ENCODE measurements at places on chromosomes 1 and 21. TPM values are rescaled to one million over a fixed set of nuclear protein-coding genes. Genes with fewer than 3 reads are reported as not detected.

- DNase-seq, result no peak
Observed at GRCh38 chr1:16266411-16267118, 29.6 kb upstream of the CPLANE2 start.

DNA sequence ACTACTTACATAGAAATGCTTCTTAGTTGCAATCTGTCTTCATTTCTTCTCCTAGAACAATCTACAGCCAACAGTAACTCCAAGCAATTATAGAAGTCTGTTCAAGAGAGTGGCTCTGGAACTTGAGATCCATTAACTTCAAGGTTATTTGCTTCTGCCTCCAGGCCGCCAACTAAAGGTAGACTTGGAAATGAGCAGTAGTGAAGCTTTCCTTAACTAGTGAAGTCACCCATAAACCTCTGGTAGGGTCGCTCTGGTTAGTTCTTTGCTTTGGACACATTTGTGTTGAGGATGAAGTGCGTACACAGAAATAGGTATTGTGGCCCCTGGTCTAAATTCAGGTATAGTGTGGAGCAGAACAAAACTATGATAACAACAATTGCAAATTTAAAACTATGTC lies 809.9 kb upstream of the RGS18 start:
- DNase-seq, result no peak

GRCh38 chr1:238912148-238912547 lies 474.2 kb upstream of the CHRM3 start:
- no peak for DNase-seq

DNA sequence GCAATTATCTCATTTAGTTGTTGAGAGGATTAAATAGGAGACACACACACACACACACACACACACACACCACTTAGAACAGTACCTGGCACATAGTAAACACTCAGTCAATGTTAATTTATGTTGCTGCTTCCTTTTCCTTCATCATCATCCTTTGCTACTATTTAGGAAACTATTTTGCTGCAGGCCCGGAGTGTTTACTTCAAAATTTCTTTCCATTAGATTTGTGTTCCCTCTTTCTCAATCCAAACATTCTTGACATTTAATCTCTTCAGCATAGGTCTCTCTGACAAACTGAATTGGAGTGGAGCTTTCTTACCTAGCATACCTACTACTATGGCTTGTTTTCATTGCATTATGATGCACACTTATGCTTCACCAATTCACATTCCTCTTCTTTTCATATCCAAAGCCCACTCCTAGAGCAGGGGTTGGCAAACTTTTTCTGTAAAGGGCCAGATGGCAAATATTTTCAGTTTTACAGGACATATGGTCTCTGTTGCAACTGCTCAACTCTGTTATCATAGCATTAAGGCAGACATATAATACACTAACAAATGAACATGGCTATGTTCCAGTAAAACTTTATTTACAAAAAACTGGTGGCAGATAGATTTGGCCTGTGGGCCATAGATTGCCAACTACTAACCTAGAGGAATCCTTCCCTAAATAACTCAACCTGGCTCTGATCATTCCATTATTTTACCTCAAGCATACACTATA lies 49.5 kb downstream of the SCMH1 start:
- DNase-seq, result no peak

The SH2D2A gene
- not detected for total RNA-seq

GRCh38 chr1:204080163-204080903 lies 7.4 kb downstream of the SOX13 start:
- peak; percentile 83 for DNase-seq

The ALX3 gene
- total RNA-seq, result 0.21 TPM

- DNase-seq, result peak; percentile 31
Observed at GRCh38 chr1:218557731-218558130, 212.6 kb downstream of the TGFB2 start.

DNA sequence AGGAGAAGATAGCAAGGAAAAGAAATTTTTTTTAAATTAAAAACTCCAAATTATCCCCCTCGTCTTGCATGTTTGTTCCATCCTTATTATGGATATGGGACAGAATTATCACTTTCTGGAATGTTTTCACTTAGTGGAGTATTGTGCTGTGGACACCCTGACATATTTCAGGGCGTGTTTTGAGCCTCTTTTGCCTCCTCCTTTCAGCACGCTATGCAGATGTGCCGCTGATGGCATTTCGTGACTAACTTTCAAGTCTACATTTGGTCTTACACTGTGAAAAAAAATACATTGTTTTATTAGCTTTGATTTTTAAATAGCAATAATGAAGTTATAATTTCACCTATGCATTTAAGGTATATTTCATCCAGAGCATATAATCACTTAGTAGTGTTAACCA lies 738.7 kb downstream of the LTN1 start:
- DNase-seq, result no peak

DNA sequence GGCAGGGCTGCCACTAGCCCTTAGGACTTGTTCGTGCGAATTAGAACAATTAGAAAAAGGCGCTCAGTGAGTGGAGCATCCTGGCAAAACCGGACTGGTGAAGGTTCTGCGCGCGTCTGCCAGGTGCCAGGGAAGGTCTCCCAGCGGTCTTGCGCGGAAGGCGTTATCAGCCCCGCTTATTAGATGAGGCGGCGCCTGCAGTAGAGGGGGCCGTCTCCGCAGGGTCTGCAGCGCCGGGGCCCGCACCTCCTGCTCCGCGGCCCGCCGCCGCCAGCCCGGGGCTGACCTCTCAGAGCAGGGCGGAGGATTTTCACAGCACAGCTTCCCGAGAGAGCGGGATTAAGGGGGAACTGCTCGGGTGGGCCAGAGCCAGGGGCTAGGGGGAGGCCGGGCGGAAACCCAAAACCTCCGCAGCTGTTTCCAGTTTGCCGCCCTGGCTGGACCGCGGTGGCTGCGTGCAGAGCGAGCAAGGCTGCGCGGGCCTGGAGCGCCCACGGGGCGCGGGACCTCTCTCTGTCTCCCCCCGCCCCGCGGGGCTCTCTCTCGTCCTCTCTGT lies 155.2 kb downstream of the FOXD2 start:
- no peak for DNase-seq

DNA sequence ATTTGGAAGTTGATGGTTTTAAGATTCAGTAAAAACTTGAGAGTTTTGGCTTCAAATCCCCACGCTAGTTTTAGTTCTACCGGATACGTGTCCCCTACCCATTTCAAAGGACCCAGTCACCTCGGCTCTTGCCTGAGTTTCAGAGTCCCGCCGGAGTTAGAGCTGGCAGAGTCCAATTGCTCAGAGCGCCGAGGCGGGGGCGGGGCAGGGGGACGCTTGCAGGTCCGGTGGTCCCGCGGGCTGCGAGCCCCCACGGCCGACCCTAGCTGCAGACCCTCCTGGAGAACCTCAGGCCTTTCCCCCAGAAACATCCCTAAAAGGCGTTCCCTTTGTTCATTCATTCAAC lies 765 bp upstream of the VPS45 start:
- no peak for DNase-seq

- DNase-seq, result no peak
Observed at GRCh38 chr1:182278144-182279054, 113.2 kb downstream of the GLUL start.

DNA sequence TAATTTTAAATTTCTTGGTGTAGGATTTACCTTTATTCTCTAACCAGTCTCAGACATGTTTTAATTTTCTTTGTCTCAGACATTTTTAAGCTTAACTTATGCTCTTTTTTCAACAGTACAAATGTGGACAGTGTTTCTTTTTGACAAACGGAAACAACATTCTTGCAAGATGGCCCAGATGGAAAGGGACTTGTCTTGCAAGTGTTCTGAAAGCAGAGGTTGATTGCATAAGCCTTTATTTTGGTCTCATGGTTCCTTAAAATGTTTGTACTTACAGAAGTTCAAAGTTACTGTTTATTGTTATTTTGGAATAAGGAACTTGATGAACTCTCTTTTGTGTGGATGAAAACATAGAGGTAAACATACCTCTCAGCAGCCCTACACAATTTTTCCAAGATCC lies 22.9 kb downstream of the SMAP2 start:
- no peak for DNase-seq

DNA sequence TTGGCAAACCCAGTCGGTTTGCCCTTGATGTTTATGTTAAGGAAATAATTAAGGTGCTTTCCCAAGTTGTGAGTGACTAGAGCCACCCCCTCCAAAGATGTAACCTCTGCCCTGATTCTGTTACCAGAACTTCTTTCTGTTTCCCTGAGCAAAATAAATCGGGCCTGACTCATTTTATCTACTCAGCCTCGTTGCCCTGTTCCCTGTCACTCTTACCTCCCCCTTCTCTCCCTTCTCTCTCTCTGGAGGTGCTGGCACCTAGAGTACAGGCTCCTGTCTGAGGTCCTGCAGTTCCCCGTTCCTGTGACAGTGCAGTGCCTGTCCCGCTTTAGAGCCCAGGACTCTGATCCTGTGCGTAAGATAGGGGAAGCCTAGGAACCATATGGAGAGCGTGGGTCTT lies 35.4 kb downstream of the CXADR start:
- DNase-seq, result no peak

DNA sequence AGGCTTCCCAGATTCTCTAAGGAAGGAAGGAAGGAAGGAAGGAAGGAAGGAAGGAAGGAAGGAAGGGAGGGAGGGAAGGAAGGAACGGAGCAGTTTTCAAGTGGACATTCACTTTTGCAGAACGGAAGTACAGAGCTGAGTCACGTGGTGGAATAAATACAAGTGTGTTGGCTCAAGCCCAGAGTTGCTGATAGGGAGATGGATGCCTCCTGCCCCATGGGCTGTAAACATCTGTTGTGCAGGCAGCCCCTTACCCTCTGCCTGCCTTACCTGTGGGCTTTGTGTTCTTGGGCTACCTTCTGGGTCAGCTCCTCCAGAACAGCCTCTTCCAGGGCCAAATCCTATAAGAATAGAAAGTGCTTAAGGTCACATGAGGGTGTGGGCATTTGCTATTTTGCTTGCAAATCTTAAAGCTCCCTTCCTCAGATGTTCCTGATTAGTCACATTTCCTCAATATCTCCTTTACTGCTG lies 121.7 kb downstream of the SMYD2 start:
- no peak for DNase-seq
